Fibroblast of villous mesenchyme (primary cell): ENCODE measurements at places on chromosomes 6 and 20. TPM values are rescaled to one million over a fixed set of nuclear protein-coding genes. Genes with fewer than 3 reads are reported as not detected.

Gene INSM1
- total RNA-seq, result under 0.01 TPM in 1 of 2 replicates, not detected in the other

Gene CCN6
- total RNA-seq, result not detected in 2 replicates

Gene STX11
- total RNA-seq, result 0.97 and 2.2 TPM in 2 replicates

Gene PHF20
- 32.5 and 34.5 TPM in 2 replicates for total RNA-seq

Gene SLC17A1
- not detected in 2 replicates for total RNA-seq

DNA sequence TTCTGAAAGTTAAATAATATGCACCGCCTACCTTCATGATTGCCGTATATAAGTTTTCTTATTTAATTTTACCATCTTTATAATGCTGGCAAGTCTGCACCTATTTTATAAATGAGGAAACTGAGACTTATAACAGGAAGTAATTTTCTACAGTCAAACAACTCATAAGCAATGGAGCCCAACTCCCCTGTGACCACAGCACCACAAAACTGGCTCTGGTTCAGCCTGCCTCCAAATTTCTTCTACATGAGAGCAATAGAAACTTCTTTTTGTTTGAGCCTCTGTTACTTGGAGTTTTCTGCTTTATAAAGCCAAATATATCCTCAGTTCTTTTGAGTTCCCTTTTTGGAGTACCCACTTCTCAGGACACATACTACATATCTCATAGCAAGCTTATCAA is 131.1 kb upstream of the HSF2 start:
- no peak for DNase-seq

- DNase-seq, result no peak
Measured at GRCh38 chr20:56376331-56376730, 15.7 kb downstream of the AURKA start.

DNA sequence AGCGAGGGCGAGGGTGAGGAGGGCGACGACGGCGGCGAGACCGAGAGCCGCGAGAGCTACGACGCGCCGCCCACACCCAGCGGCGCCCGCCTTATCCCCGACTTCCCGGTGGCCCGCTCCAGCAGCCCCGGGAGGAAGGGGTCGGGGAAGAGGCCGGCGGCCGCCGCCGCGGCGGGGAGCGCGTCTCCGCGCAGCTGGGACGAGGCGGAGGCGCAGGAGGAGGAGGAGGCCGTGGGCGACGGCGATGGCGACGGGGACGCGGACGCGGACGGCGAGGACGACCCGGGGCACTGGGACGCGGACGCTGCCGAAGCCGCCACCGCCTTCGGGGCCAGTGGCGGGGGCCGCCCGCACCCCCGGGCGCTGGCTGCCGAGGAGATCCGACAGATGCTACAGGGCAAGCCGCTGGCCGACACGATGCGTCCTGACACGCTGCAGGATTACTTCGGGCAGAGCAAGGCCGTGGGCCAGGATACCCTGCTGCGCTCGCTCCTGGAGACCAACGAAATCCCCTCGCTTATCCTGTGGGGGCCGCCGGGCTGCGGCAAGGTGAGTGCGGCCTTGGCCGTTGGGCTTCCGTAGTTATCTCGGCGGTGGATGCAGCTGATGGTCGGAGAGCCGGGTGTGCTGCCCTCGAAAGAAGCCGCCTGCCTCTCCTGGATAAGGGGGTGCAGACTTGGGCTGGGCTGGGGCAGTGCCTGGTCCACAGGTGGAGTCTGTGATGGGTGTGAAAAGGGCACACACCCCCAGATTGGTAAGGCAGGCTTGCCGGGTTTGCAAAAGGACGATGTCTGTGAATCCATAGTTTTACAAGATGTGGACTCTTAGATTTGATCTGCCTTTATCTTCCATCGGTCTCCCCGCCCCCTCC is 938 bp downstream of the WRNIP1 start:
- peak; percentile 44 for DNase-seq

GRCh38 chr6:170404036-170404435 is 97.5 kb downstream of the FAM120B start:
- DNase-seq, result no peak

GRCh38 chr20:58696411-58696961 is 3.9 kb downstream of the NPEPL1 start:
- no peak for DNase-seq

GRCh38 chr6:149763866-149764265 is 14.3 kb downstream of the PCMT1 start:
- no peak for DNase-seq

DNA sequence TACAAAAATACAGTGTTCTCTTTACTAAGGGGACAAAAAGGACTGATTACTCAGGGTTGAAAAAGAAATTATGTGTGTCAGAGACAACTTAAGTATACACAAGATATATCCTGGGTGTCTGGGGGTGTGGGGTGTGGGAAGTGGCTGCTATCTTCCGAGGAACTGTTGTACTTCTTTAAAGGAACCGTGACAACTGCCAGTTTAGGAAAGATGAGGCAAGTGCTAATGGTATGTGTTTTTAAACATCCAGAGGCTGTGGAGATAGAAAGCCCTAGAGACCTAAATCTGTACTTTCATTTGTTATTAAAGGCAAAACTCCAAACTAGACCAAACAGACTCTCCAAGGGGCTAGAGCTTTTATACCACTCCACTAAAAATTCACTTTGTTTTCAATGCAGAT is 95.6 kb downstream of the SNAP25 start:
- DNase-seq, result peak; percentile 44

- DNase-seq, result peak; percentile 4
Measured at GRCh38 chr6:81293896-81294295, 458.6 kb downstream of the TENT5A start.
